ENCODE measurements at places on chromosomes 4 and X.

DNA sequence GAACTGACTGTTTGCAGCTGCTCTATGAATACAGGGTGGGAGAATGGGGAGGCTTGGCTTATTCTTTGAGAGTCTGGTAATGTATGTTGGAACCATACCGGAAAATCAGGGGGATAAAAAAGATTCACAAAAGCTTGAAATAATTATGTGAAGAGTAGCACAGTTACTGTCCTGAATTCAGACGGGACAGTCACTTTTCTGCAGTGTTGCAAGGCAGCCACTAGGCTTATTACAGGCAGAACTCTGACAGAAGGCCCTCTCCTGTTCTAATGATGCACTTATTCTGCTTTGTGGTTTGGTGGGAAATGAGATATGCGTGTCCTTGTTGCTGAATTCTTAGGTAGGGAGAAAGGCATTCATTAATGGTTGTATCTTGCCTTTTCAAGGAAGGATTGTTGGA is 37.2 kb downstream of the GUCY1B1 start:
- no peak for DNase-seq

DNA sequence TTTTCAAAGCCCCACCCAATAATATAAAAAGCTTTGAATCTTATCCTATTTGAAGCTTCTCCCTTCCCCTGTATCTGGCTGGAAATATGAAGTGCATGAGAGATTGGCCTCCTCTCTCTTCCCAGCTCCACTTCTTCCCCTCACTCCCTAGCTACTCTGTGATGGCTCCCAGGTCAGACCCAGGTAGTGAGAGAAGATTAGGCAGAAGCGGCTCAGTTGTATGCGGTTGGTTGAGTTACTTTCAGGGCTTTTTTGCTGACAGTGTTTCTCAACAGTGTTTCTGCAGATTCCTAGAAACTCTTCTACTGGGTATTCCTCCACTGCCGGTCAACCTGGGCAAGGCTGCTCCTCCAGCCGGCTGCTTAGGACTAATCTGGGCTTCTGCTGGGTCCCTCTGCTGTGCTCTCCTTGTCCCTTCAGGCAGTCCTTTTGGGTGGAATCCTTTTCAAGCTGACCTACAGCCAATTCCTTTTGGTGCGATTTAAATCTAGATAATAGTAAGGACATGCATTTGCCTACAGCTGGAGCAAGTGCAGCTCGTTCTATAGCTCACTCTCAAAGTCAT is 87.4 kb upstream of the SLC7A11 start:
- DNase-seq, result no peak

GRCh38 chr4:3829956-3830773 is 64.0 kb downstream of the ADRA2C start:
- DNase-seq, result no peak

- DNase-seq, result no peak
These were observed 17.2 kb downstream of the HMGB2 start for GRCh38 chr4:173317004-173317403.

GRCh38 chrX:2463973-2464676 is 36.7 kb downstream of the DHRSX start:
- DNase-seq, result no peak

DNA sequence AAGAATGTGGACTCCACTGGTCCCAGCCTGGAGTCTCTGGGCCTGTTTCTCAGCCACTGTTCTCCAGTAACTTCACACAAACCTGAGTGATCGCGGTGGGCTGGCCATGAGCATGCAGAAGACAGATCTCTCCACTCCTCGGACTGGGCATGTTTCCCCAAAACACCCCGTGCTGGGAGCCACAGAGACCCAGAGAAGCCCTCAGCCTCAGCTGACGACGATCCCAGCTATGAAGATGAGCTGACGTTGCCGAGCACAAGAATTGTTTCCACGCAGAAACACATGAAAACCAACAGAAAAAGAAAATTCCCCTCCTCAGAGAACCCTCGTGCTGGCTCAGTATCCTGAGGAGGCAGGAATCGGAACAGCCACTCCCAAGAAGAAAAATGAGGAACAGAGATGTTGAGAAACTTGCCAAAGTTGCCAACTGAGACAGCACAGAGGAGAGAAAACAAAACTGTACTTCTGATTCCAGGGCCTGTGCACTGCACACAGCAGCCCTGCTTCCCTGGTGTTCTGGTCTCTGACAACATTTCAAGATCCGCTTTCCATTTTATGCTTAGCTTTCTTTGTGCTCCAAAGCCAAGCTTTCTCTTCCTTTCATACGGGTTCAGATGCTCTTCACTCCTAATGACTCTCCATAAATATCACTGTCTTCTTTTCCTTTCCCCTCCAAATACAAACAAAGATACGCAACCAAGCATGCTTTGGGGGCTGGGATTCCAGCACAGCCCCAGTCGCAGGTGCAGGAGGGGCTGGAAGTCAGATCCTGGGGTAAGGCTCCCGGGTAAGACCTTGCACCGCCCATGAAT is 81.4 kb downstream of the IRF2 start:
- DNase-seq, result no peak

DNA sequence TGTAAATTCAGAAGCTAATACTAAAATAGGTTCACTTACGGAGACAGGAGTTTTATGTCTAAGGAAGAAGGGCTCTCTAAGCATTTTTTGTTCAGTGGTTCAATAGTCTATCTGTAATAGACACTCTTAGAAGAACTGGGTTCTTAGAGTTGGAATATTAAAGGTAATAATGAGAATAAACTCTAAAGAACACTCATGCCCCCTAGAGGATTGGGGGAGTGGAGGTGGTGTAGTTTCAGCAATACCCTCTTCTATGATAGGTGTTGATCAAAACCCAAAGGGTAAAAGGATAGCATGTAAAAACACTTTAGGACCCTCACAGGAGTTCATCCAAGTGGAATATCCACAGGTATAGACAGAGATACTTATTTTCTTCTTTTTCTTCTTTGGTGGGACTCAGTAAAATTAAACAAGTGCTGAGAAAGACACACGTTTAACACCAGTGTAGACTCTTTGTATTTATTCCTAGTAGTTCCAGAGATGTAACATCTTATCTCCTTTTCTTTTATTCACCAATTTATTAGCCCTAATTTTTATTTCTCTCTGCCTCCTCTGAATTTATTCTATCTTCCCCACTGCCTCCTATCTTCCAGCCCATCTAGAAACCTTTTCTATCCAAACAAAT is 25.7 kb upstream of the MND1 start:
- peak; percentile 28 for DNase-seq

- no peak for DNase-seq
These were observed 341.4 kb upstream of the NOCT start for GRCh38 chr4:138674209-138674608.

DNA sequence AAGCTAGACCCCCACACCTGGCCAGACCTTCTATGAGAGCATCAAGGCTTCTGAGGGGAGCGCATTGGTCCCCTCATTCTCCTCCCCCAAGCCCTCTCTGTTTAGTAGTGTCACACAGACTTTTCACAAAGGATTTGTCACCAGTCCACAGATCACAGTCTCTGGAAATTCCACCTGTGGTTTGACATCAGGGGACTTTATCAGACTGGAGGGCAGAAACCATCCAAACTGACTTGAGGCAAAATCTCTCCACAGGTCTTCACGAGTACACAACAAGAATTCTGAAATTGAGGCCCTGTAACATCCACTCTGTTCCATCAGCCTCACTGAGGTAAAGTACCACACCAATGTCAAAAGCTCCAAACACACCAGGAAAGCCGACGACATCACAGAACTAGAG is 112.5 kb downstream of the SH3KBP1 start:
- DNase-seq, result no peak

DNA sequence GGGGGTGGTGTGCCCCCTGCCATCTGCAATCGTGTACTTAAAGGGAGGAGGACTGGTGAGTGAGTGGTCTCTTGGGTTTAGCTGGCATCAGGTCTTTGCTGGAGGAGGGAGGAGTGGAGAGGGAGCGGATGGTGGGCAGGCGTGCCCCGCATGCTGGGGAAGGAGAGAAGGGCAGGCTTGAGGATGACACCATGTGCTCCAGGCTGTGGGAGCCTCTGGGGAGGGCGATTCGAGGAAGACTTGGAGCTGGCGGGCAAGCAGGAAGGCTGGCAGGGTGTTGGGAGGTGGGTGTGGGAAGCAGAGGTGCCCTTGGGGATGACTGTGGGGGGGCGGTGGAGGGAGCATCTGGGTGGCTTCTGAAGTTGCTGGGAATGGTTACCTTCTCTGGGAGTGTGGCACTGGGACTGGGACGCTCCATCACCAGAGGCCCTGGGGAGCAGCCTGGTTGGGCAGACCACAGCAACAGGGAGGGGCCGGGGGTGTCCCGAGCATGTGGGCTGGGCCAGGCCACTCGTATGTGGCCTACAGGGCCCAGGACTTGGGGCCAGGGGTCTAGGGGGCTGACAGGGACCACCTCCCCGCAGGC is 30.8 kb upstream of the AFAP1 start:
- no peak for DNase-seq

GRCh38 chrX:12304261-12304660 is 166.0 kb downstream of the FRMPD4 start:
- DNase-seq, result no peak

DNA sequence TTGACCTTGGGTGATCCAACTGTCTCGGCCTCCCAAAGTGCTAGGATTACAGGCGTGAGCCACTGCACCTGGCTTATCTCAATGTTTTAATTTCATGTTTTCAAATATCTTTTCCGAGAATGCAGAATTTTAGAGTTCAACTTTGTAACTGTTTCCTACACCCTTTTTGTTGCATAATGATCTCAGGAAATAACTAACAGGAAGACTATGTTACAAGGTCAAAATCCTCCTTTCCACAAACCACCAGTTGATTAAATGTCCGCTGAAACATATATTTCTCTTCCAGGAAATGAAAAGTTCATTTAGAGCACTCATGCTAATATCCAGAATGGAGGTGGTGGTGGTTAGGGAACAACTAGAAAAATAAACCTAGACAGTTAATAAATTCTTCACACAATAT is 377.8 kb downstream of the PPP4R3C start:
- no peak for DNase-seq

DNA sequence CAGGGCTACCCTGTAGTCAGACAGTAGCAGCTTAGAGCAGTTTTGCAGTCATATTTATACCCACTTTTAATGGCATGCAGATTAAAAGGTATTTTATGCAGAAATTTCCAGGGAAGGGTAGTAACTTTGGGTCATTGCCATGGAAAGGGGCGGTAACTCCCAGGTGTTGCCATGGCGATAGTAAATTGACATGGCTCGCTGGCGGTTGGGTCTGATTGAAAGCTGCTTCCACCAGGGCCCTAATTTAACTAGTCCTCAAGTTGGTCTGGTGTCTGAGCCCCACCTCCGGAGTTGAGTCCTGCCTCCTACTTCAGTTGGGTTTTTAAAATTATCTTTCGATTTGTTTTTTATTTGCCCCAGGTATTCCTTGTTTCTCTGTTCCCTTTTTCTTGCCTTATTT is 70.1 kb downstream of the NAA11 start:
- DNase-seq, result no peak

DNA sequence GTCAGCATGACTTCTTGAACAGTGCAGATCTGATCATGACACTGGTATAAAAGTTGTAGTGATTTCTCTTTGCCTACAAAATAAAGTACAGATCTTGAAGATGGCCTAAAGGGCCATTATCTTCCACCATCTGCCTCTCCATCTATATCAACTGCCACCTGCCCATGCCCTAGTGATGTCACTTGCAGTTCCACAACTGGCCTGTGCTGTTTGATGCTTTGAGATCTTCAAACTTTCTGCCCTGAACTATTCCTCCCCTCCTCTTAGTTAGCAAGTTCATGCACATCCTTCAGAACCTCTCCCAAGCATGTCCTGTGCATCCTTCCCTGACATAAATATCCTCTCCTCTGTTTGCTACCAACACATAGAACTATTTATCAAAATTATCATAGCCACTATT is 217.0 kb downstream of the SOWAHB start:
- DNase-seq, result no peak

- DNase-seq, result no peak
These were observed 53.8 kb upstream of the ABCG2 start for GRCh38 chr4:88212253-88212561.

GRCh38 chrX:124902953-124903352 is 416.7 kb upstream of the TEX13C start:
- DNase-seq, result no peak

GRCh38 chrX:139826065-139827044 is 106.5 kb downstream of the ATP11C start:
- no peak for DNase-seq

DNA sequence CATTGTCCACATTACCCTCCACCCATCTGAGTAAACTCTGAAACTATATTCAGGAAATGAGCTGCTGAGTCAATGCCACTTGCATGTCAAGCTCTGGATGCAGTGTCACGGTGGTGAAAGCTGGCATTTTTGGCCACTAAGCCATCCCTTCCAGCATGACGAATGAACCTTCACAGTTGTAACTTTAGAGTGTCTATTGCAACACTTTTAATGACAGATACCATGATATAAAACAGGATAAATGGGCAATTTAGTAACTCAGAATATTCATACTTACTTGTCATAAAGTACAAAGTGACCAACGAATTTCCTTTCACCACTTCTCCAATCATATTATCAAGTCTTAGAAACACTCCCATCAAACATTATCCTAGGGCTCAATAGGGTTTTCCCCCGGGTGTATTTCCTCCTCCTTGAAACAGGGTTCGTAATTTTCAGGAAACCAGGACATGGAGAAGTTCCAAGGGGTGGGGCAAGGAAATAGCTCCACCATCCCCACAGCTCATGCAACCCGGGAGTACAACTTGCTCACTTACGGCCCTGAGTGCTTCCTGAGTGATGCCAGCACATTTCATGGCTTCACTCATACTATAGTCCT is 73.1 kb downstream of the MTHFD2L start:
- no peak for DNase-seq

GRCh38 chr4:59920416-59920815 is 1279.7 kb upstream of the ADGRL3 start:
- DNase-seq, result no peak

DNA sequence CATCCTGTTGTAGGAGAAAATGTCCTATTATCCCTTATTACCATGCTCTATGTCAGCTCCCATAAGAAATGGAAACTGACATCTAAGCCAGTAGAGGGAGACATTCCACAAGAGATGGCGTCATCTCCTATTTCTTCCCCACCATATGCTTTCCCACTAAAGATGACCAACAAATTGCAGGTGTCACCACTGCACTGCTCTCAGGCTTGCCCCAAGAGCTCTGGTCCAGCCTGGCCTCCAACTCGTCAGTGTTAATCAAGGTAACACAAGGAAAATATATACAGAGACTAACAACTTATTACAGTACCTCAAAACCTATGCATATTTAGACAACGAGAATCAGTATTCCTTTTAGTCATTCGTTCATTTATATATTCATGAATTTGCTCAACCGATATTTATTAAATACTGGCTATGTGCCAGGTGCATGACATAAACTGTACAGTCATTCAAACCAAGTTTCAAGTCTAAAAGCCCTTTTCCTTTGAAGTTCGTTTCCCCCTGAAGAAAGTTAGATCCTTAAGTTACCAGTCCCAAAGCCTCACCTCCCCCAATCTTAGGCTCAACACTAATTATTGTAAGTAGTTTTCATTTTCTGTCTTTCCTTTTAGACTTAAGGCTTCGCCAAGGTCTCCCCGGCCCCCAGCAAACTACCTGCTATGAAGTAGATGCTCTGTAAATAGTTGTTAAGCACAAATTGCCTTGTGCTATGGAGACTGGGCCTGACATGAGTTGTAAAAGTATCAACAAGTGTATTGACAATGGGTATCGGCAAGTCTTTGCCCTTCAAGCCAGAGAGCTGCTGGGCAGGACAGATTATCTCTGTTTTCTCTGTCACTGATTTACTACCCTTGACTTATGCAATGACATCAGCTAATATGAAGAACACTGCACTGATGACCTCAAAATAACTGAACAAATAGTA is 3.1 kb upstream of the FGB start:
- DNase-seq, result no peak

Data from GM19239 (cell line).